T-helper 22 cell (primary cell): ENCODE measurements at places on chromosomes 6 and 20.

- DNase-seq: no peak
These were observed 28.5 kb upstream of the BPIFA2 start for GRCh38 chr20:33139467-33139866.

DNA sequence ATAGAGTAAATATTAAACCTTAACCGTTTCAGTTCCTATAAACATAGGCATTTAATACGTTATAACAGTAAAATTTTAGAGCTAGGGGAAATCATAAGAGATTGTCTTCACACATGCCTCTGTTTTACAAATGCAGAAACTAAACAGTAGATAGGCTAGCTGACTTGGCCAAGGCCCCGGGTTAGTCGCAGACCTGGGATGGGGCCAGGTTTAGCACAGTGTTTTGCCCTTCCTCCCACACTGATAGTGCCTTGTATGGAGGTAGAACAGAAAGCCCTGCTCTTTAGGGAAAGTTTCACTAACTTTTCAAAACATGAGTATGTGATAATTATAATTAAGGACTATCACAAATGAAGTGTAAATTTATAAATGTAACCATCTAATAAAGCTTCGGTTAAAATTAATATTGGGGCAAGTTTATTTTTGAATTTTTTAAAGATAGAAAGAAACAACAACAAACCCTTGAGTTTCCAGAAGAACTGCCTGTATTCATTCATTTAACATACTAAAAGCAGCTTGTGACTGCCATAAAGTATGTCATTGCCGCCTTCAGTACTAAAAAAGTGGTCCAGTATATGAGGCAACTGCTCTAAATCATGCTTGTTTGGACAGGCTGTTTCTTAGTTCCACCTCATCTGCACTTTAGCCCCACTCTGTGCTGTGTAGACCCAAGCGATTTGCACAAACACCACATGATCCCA lies 62.5 kb upstream of the LOC128125822 start:
- no peak for DNase-seq

- DNase-seq: no peak
These were observed 7.8 kb upstream of the EZR start for GRCh38 chr6:158826819-158827501.

DNA sequence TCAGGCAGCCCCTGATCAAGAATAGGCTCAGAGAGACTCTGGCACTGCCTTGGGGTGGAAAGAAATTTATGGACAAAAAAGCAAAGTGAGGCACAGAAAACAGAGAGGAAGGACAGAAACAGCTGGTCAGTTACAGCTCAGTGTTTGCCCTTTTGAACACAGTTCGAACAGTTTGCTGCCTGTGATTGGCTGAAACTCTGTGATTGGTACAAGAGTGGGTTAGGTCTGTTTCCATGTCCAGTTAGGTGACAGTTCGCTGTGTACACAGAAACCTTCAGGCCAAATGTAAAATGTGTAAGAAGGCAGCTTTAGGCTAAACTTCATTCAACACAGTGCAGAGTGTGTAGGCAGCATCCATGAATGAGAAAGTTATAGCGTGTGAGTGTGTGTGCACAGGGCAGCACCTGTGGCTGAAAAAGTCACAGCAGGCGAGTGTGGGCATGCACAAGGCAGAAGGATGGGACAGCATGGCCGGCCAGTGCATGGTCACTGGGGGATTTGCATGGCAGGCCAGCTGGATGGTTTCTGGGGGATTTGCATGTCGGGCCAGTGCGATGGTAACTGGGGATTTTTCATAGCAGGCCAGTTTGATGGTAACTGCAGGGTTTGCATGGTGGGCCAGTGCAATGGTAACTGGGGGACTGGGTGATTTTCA lies 75.4 kb upstream of the FRMD1 start:
- no peak for DNase-seq

DNA sequence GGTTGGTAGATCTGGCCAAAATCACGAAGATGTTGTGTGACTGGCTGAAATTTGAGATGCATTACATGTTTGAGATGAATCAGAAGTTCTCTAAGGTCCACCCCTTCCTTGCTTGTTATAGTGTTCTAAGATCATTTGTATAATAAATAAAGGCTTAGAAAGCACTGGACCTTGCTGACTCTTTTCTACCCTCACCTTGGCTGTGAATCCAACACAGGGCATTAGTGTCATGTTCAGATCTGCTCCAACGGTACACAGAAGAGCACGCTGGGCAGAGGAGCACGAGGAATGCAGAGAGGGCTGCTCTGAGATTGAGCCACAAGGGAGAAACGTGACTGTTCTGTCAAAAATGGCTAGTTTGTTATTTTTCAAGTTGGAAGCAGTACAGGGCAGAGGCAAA lies 169.5 kb upstream of the HDAC2 start:
- DNase-seq: no peak

DNA sequence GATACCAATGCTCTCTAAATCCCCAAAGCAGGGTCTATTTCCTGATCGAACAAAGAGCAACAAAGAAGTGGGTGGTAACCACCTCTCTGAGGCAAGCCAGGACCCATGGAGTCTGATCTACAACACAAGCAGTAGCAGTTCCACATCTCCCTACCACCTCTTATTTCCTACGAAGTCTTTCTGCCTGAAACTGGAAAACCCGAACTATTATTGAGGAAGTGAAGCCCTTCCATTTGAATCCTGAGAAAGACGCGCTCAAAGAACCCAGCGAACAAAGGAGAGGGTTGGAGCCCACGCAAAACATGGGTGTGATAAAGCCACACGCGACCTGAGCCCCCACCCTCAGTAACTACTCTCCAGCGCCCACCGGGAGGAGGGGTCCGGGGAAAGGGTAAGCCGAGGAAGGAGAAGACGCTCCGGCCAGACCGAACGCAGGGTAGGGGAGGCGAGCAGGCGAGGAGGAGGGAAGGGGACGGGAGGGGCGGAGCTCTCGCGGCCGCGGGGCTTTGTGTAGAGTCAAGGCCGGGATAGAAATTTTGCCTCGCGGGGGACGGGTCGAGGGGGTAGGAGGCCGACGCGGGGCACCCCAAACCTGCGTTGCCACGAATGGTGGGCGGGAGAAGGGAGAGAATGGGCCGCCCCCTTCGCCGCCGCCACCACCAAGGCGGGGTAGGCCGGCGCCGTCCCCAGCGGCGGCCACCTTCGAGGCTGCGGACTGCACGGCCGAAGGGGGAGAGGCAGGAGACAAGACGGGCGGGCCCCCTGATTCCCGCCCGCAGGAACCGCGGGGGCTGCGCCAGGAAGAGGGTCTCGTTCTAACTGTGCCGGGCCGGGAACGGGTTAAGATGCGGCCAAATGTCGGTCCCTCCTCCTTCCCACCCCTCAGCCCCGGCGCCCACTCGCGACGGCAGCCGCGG lies 802 bp downstream of the HDAC2 start:
- peak; percentile 47 for DNase-seq

DNA sequence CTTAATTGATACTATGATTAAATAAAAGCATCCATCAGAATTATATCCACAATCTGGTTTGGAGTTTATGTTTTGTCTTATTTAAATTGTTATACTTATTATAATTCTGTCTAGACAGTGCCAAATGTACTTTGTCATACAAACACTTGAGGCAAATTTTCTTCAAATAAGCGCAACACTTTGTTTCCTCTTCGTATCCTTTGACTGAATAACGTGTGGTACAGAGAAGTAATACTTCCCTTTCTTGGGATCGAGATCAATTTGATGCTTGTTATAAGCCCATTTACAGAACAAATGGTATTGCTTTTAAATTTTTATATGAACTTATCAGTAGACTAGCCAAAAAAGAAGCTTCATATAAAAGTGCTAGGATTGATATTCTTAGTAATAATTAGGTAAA lies 111.0 kb downstream of the ATG5 start:
- no peak for DNase-seq

- DNase-seq: no peak
These were observed 1.9 kb upstream of the TMEM242 start for GRCh38 chr6:157325069-157325805.

GRCh38 chr6:30167101-30167500 lies 3.8 kb downstream of the TRIM15 start:
- no peak for DNase-seq

DNA sequence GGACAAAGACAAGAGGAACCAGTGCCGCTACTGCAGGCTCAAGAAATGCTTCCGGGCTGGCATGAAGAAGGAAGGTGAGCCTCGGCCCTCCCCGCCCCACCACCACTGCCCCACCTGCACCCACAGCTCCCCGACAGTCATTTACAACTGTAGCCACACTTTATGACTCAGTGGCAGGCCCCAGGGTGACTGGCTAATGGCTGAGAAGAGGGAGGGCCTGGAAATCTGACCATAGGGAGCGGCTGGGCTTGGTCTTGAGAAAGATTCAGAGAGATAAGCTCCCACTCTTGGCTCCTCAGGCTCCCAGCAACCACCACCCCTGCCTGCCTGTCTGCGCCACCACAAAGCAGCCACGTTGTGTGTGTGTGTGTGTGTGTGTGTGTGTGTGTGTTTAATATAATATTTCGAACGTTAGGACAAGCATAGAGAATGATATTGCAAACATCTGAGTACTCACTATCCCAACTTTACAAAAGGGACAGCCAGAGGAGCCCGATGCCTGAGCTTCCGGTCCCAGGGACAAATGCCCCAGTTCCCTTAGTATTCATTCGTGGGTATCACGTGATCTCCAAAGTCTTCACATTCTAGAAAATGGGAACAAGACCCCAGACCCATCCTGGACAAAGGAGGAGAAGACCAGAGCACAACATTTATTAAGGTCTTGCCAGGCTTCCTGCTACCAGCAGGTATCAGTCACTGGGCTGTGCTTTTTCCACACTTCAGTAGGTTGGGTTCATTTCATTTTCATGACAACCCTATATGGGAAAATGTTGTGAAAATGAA lies 52.1 kb downstream of the HNF4A start:
- DNase-seq: no peak

GRCh38 chr6:30195951-30196350 lies 17.3 kb downstream of the TRIM26 start:
- DNase-seq: no peak

GRCh38 chr6:104711371-104711770 lies 148.3 kb downstream of the HACE1 start:
- no peak for DNase-seq

DNA sequence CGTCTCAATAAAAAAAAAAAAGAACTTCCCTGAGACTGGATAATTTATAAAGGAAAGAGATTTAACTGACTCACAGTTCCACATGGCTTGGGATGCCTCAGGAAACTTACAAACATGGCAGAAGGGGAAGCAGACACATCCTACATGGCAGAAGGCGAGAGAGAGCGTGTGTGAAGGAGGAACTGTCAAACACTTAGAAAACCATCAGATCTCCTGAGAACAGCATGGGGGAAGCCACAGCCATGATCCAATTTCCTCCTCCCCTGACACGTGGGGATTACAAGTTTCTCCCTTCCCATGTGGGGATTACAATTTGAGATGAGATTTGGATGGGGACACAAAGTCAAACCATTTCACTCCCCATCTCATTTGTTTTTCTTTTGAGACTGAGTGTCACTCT lies 46.6 kb upstream of the TFAP2C start:
- DNase-seq: no peak

- no peak for DNase-seq
These were observed 27.5 kb downstream of the EPB41L1 start for GRCh38 chr20:36181934-36182603.

- DNase-seq: no peak
These were observed 295.5 kb upstream of the JARID2 start for GRCh38 chr6:14950103-14950969.

DNA sequence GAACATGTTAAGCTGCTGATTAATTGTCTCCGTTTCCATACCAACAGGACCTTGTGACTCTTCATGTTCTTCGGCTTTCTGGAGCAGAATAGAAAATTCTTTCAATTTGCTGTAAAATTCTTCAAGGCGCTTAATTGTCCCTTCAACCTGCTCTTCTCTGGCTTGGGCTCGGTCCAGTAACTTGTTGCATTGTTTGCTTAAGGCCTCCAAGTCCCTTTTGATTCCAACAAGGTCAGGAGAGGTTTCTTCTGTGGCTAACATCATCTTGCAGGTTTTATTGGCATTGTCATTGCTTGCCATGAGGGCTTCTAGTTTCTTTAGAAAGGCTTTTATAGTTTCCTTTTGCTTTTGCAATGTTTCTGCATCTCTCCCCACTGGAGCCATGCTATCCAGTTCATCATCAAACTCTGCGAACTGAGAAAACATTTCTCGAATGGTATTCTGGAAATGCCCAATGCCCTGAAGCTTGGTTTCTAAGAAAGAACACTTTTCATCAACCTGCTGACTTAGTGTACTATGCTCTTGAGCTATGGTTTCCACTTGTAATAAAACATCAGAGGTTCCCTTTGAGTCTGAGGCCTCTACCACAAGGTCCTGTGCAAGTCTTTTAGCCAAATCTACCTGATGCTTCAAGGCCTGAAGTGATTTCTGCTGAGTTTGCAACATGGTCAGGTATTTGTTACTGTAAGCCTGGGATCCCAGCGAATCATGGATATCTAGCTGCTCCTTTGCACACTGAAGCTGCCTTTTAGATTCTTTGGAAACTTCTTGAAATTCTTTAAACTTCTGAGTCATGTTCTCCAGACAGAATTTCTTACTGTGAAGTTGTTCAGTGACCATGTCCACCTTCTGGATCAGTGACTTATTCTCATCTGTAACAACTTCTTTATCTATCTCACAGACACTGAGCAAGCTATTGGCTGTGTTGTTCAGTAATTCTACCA lies 90.2 kb downstream of the DST start:
- DNase-seq: no peak
